NCI-H1436 (cell line): ENCODE measurements at places on chromosomes 12 and 14.

DNA sequence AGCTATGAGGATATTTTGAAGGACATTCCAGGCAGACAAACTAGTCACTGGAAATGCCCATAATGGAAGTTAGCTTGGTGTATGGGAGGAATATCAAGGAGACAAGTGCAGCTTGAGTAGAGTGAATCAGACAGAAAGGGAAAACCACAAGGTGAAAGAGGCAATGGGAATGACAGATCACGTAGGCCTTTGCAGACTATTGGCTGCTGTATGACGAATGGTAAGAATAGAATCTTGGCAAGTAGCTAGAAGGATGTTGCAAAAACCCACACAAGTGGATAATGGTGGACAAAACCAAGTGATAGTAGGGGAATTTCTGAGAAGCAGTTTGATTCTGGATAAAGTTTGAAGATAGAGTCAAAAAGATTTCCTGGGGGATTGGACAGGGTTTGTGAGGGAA is 196.9 kb upstream of the NOVA1 start:
- DNase-seq, result no peak

GRCh38 chr14:77799863-77800730 is at the start of gene ADCK1:
ADCK1 (plus strand) TSS chr14:77800109; CDS start chr14:77818979, 18,870 bp downstream.
- peak; percentile 59 for DNase-seq

- no peak for DNase-seq
These were observed 75.1 kb downstream of the TTC7B start for GRCh38 chr14:90740946-90741681.

DNA sequence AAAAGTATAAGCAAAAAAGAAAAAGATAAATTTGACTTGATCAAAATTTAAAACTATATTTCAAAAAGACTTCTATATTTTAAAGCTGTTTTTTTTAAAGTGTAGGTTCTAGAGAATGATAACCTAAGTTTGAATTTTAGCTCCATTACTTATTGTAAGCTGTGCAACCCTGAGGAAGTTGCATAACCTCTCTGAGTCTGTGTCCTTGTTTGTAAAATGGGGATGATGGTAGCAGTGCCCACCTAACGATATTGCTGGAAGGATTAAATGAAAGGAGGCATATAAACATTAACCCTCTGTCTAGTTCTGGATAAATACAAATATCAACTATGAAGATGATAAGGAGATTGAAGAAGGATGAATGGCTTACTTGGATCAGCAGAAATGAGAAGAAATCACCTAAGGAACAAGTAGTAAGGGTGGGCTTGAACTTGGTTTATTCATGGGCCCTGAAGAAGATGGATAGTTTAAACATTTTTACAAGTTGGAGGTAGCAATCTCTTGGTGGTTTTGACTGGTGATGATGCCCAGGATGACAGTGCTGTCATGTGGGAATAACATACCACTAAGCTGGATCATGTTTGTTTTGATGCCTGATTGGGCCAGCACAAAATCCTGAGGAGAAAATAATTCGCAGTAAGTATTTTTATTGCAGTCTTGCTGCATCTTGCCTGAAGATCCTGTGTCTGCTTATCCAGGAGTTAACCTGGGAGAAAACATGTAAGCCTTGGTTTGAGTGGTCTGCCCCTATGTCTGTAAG is 35.0 kb downstream of the TXNRD1 start:
- no peak for DNase-seq

DNA sequence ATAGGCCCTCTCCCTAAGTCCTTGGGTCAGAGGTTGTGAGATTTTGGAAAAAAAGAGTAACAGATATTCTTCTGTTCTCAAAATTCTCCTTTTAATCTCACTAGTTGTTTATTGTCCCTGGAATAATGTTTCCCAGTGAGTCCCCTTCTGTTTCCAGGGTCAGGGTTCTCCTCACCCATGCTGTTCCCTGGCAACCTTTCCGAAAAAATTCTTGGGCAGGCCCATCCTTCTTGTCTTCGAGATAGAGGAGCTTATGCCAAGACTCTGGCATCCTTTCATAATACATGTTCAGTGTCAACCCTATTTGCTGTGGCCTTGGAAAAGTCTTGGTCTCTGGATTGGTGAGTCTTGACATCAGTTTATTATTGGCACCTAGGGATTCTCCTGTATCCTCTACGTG is 212.4 kb upstream of the FAR2 start:
- no peak for DNase-seq

DNA sequence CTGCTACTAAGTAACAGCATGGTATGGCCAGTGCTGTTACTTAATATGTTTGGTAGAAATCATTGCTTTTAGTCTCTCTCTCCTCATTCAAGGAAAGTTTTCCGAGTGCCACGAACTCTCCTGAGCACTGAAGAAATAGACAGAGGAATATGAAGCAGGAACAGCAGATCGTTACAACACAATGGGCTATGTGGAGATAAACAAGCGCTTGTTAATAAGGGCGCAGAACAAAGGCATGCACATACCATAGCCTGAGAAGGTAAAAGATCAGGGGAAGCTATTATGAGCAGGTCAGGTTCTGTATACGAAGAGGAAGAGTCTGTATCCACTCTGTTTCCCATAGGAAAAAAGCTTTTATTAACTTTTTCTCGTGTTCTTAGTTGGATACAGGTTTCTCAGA is 156.2 kb upstream of the CPNE8 start:
- no peak for DNase-seq

- no peak for DNase-seq
These were observed 2.5 kb downstream of the HNRNPA1 start for GRCh38 chr12:54282949-54283593.

GRCh38 chr12:11461433-11461832 is 66.1 kb upstream of the PRB2 start:
- DNase-seq, result no peak

DNA sequence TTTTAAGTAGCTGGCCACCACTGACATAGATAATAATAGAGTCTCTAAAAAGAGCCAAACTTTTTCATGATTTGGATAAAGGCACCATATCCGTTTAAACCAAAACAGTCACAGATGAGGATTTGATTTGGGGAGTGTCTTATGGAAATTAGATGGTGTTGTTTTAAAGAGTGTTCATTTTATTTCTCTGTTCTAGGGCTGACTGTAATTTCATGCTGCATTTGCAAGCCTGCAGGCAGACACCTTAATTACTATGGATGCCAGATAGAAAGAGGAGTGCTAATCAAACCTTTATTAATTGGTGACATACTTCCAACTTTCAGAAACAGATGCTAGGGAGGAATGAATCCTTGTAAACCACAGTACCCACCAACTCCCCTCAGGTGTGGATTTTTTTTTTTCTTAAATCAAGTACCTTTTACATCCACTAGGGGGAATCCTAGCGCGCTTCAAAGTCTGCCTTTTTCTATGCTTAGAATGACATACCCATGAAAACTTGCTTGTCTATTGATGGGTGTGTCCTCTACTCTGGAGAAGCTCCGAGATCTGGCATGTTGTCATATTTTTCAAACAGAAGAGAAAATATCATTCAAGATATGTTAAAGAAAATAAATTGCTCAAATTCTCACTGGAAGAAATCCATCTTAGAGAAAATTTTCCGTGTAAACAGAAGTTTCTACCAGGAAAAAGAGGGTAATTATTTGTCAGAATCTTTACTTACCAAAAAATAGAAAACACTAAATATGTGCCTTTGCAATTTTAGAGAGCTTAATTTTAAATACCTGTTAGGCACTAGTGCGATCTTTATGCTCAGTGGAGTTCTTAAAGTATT is 14.2 kb upstream of the PLXNC1 start:
- no peak for DNase-seq

DNA sequence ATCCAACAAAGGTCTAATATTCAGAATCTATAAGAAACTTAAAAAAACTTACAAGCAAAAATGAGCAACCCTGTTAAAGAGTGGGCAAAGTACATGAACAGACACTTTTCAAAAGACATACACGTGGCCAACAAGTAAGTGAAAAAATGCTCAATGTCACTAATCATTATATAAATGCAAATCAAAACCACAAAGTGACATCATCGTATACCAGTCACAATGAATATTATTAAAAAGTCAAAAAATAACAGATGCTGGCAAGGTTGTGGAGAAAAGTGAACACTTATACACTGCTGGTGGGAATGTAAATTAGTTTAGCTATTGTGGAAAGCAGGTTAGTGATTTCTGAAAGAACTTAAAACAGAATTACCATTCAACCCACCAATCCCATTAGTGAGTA is 199.1 kb downstream of the SNAPC1 start:
- no peak for DNase-seq

DNA sequence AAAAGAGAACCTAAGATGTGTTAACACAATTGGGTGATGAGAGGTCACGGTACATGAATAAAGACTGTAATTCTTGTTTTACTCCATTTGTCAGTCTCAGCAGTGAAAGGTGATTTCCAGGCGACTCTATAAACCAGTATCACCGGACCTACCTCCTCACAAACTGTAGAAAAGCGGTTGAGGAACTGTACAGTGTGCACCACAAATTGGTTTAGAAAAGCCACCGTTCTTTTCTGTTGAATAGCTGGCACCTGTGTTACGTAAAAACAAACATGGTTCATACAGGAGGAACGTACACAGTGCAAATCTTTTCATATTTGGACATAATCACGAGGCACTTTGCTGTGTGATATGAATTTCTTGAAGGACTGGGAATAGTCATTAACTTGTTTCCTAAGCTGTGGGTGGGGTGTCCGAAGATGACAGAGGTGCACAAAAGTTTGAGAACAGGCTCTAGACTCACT is 663 bp downstream of the WASHC3 start:
- no peak for DNase-seq

- peak; percentile 8 for DNase-seq
These were observed 43.4 kb upstream of the PWP1 start for GRCh38 chr12:107642240-107642639.

GRCh38 chr12:104591257-104591885 is 134.6 kb downstream of the CHST11 start:
- no peak for DNase-seq

- no peak for DNase-seq
These were observed 165.2 kb downstream of the VRK1 start for GRCh38 chr14:96962337-96962736.

DNA sequence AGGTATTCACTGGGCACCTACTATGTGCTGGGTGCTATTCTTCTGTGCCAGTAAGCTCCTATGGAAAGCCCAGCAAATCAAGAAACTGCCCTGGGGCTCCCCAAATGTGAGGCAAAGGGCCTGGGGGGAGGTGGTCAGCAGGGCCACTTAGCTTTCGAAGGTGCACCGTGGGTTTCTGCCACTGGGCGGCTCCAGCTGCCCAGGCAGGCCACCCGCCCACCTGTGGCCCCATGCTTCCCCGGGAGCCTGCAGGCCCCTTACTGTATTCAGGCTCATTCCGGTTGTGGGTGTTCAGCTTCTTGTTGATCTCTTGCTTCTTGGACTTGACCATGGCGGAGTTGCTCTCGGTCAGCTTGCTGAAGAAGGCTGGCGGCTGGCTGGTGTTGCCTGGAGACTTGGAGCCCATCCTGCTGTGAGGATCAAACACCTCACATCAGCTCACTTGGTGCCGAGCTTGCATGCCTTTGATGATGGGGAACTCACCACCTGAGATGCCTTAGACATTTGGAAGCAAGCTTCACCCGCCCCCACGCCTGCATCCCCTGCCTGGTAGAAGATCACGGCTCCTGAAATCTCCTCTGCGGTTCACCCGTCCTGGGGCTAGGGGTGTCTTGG is 37.3 kb downstream of the RFLNA start:
- DNase-seq, result no peak

DNA sequence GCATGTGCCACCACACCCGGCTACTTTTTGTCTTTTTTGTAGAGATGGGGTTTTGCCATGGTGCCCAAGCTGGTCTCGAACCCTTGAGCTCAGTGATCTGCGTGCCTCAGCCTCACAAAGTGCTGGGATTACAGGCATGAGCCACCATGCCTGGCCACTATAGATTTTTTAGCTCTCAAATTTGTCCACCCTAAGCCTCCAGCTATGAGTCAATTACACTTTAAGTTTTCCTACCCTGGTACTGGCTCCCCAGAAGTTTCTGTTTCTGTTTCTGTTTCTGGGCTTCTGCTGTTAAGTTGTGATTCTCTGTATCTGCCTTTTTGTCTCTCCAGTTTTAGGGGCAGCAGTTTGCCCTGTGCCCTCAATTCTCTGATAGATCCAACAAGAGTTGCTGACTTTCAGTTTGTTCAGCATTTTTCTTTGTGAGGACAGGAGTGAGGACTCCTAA is 4.4 kb upstream of the TINF2 start:
- no peak for DNase-seq

DNA sequence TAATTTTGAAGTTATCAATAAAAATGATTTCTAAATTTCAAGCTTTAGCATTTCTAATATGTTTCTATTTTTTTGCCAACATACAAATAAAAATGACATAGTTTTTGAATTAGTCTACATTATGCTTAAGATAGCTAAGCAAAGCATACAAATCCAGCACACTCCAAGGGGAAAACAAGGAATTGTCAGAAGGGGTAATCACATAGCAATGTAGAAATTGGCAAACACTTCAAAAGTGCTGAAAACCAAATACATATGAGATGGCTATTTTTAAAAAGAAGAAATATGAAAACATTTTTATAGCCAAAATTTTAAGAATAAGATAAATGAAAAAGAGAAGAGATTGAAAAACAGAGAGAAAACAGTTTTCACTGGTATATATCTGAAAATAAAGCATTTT is 308.0 kb downstream of the SLC6A15 start:
- no peak for DNase-seq

DNA sequence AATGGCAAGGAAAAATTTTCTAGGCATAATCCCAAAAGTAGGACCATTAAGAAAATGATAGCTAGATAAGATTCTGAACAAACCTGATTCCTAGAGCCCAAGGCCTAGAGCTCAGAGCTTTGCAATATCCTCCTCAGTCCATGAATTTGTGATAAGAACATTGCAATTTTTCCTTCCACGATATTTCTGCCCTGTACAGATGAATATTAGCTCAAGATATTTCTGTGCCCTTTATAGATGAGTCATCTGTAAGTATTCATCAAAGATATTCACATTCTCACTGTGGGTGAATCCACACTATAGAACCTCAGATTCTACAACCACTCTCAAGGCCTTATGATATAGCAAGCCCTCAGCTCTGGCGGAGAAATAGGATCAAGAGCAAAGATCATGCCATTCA is 37.5 kb downstream of the EAPP start:
- DNase-seq, result no peak

DNA sequence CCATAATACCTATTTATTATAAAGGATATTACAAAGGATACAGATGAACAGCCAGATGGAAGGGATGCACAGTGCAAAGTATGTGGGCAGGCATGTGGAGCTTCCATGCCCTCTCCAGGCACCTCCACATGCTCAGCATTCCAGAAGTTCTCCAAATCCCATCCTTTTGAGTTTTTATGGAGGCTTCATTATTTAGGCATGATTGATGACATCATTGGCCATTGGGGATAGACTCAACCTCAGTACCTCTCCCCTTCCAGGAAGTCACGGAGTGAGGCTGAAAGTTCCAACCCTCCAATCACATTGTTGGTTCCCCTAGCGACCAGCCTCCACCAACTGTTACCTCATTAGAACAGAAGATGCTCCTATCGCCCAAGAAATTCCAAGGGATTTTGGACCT is 156.4 kb downstream of the ATP23 start:
- DNase-seq, result no peak

DNA sequence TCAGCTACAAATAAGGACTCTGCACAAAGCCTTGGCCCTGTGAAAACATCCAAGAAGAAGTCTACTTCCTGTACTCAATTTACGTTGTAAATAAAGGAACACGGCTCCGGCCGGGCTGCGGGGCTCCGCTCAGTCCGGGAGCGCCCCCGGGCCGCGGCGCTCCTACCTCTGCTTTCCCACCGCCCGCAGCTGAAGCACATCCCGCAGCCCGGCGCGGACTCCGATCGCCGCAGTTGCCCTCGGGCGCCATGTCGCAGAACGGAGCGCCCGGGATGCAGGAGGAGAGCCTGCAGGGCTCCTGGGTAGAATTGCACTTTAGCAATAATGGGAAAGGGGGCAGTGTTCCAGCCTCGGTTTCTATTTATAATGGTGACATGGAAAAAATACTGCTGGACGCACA is 502.3 kb upstream of the FOXG1 start:
- DNase-seq, result no peak
